ENCODE measurements at places on chromosomes 2 and 18.

DNA sequence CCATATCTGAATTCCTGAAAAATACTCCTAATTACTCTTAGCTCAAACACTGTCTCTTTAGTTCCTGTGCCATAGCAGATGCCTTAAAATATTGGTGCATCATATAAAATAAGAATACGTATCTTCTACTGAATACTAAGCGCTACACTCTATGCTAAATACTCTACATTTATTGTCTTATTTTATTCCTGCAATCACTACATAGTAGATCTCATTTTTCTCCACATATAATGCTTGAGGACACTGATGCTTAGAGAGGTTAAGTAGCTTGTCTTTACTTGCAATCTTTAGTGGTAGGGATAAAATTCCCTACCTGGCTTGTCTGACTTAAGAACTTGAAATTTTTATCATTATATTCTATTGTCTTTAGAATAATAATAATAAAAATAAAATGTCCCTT lies 137.3 kb upstream of the SETBP1 start:
- DNase-seq = no peak

DNA sequence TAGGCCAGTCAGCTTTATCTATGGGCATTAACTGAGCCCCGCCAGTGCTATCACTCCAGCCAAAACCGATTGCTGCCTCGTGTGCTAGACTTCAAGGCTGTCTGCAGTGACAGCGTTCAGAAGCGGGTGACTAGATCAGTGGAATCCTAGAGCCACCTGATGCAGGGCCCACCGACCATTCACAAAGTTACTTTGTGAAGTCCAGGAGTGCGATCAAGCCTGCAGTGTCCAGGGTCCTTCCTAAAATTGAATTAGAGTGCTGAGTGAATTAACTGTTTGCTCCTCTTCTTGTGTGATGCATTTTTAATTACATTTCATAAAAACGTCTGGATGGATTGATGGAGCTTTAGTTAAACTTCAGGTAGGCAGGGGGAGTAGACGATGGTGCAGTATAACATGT lies 13.9 kb downstream of the PCARE start:
- DNase-seq = no peak

DNA sequence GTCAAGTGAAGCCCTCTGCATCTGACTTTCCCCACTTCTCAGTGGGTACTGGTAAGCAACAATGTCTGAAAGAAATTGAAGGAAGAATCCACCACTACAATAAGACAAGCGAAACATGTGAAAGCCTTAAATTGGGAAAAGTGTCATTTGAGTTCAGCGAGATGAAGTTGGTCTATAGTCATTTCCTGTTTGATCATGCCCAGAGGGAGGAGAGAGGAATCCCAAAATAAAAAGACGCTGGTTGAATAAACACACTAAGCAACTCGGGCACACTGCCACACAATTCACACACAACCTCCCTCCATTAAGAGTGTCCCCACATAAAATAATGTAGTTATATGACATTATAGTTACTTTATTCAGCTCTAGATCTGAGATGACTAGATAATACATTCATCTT lies 166.1 kb downstream of the CBLN2 start:
- no peak for DNase-seq

DNA sequence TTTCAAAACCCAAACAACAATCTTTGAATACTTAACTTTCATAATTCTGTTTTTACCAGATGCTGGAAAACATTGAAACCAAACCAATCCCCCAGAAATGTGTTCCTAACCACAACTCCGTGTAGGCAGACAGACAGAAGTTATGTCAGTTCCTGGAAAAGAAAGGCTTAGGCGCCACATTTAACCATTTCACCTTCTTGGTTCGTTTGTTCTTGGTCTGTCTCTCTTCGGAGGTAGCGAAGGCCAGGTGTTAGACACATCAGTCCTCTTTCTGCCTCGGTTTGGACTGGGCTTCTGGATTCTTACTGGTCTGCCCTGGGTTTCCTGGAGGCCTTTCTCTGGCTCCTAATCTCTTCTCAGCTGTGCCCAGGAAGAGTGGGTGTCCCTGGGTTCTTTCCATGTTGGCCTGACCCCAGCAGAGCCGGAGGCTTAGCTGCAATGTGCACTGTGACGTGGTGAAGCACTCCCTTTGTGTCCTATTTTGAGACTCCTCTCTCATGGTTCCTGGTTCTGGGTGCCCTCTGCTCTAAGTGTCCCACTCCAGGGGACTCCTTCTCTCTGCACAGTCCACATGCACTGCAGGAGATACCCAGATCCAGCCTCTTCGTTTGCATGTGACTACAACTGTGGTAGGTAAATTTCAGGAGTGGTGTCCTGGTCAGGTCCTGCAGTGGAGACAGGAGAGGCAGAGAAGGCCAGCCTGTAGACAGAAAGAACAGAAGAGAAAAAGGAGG lies 23.1 kb upstream of the RAB31 start:
- DNase-seq = no peak

GRCh38 chr2:138421971-138422335 lies 79.6 kb upstream of the SPOPL start:
- no peak for DNase-seq

GRCh38 chr2:120486441-120486840 lies 140.5 kb downstream of the INHBB start:
- DNase-seq = no peak

DNA sequence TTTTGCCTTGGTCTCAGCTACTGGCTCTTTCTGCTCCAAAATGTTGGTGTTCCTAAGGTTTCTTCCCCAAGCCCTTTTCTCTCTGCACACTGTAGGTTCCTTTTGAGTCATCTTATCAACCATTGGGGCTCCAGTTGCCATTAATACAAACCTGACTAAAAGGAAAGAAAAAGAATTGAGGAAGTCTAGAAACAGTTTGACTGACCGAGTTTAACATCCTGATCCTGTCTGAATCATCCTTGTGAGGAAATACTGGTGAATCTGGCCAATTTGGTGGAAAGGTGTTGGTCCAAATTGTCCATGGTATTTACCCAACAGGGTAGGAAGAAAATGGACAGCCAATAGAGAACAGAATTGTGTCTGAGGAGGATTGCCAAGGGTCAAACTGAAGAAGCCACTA lies 38.3 kb downstream of the CRYGD start:
- no peak for DNase-seq

Measured in iPS-NIHi11 (cell line).